CD4-positive, alpha-beta T cell treated with Interleukin-12 subunit alpha and Interleukin-12 subunit beta, for 1 hour (primary cell): ENCODE measurements at places on chromosomes 6 and 20.

GRCh38 chr6:1176567-1176966 is 135.3 kb upstream of the FOXQ1 start:
- DNase-seq: no peak

DNA sequence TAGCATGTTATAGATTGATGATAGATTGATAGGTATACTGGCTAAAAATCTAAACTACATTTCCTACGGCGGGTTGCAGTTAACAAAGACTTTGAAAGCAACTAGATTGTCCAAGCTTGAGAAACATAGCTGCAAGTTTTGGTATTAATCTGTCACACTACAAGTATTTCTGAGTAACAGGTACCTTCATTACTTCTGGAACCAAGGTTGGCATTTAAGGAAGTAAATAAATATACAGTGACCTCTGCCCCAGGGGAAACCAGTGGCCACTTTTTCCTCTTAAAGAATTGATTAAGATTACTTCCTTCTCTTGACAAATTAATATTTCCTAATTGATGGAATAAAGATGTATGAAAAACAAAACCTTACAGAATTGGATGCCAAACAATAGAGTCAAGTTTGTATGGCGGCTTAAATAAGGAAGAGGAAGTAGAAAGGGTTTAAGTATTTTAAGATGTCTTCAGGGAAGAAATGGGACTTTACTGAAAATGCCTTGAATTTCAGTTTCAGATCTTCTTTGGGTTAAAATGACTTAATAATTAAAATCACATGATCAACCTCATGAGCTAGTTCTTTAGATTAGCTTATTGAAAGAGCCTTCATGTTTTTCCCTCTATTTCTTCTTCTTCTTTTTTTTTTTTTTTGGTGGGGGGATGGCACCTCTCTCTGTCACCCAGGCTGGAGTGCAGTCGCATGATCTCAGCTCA is 132.8 kb downstream of the DOK5 start:
- DNase-seq: no peak

DNA sequence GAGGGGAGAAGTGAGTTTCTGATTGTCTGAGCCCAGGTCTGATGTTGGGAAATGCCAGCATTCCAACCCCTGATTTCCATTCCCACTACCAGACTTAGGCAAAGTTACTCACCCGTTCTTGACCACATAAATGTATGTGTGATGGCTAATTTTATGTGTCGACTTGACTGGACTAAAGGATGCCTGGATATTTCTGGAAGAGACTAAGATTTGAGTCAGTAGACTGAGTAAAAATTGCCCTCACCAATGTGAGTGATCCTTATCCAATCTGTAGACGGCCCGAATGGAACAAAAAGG is 95.8 kb upstream of the TAB2 start:
- no peak for DNase-seq

DNA sequence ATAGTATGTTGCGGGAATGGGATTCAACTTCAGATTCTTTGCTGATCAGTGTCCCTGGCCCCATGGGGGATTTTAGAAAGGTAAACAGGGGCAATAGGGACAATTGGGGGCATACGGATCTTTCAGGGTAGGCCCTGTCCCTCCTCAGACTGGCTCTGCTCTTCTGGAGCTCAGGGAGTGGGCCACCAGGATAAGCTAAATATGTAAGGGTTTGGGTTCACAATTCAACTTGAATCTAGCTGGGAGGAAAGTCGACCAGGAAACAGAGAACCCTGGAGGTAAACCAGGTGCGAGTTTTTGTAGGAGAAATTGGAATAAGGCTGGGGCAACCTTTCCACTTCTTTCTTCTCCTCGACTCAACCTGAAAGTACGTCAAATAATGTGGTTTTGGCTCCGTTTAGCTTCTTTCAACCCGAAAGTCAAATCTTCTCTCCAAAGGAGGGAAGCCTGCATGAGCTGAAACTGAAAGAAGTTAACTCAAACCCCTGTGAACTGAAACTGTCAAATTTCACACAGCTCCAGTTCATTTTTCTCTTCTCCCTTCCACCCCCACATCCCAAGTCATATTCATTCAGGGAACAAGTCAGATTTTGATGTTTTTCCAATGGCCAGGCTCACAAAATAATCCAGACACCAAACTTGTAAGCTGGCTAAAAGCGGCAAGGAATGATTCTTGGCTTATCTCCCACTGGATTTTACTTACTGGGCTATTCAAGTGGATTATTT is 278.2 kb downstream of the CLIC5 start:
- DNase-seq: peak; percentile 7

DNA sequence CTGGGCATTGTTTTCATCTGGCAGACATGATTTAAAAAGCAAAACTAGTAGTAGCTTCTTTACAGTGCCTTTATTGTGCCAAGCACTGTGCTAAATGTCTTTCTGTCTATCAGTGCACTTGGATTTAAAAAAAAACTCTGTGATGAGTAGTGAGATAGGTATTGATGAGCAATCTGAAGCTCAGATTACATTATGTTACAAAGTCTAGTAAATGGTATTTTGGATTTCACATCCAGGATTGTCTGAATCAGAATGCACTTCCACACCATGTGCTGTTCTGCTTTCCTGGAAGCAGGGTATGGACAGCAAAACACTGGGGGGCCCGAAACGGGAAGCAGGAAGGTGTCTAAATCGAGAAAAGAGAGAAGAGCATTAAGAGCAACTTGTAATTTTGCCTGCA is 103.4 kb upstream of the CCN2 start:
- no peak for DNase-seq
